ENCODE measurements at places on chromosomes 11 and 22.
A peak's percentile ranks its signal among the peaks of the same experiment; 100 is the strongest.

- DNase-seq: no peak
These were observed 26.6 kb downstream of the EHF start for GRCh38 chr11:34647532-34647931.

- DNase-seq: no peak
These were observed 7.5 kb upstream of the CDKN1C start for GRCh38 chr11:2892967-2893528.

DNA sequence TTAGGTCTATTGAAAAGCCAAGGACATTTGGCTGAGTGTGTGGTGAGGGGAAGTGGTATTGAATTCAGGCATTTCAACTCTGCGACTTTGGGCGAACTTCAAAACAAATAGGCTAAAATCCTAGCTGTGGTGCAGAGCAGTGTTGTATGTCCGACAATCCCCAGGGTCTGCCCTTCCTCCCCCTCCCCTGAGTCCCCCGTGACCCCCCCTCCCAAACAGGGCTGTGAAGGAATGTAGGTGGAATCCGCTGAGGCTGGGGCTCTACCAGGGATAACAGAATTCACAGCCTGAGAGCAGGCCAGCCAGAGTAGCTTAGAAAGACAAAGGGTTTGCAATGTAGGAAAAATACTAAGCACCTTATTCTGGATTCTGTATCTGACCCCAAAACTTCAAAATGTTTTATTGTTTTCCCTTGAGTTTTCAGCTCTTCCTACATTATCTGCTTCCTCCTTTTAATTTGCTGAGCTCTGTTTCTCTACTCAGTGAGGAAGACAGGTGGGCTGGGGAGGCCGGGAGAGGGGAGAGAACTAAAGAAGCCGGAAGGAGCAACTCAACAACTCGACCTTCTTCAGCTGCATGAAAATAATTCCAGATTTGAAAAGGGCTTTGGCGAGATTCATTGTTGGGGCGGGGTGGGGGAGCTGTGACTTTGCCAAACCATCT lies 315.2 kb downstream of the BLID start:
- DNase-seq: peak; percentile 64

DNA sequence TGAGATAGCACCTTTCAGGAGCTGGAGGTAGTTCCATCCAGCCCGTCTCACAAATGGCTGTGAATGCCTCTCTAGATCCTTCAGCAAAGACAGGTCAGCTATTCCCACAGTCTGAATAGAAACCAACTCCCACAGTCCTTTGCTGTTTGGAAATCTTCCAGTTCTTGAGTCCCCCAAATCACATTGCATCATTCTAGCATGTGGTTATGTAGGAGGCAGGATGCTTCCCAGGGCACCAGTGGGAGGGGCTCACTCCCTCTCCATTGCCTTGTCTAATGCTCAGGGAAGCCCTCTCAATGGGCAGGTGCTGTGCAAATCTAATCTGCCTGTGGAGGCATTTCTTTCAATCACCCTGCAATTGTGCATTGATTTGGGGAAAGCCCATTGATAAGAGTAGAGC lies 14.6 kb downstream of the NAV2 start:
- peak; percentile 70 for DNase-seq

- DNase-seq: peak; percentile 49
These were observed 48.6 kb upstream of the RBFOX2 start for GRCh38 chr22:36077271-36077670.

GRCh38 chr22:36546932-36547331 lies 18.0 kb upstream of the EIF3D start:
- peak; percentile 85 for DNase-seq

DNA sequence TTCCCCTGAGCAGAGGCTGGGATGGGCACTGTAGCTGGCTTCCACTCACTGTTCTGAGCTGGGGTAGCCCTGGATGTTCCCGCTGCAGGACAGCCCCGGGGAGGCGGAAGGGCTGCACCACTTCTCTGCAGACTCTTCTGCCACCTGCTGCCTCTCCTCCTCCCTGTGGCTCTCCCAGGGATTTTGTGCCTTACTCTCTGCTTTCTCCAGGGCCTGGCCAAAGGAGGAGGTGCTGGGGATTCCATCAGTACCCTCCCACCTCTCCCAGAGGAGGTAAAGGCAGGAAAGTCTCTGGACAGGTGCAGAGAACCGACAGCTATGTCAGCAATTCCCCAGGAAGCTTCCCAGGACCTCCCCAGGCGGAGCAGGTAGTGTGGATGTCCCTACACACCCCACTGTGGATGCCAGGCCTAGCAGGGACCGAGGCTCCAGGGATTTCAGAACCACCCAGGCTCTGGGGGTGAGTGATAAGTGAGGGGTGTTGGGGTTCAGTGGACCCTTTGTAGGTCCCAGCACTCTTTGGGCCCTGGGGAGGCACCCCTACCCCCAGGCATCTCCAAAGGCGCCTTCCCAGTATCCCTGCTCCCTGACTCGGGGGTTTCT lies 11.3 kb downstream of the DUSP8 start:
- DNase-seq: no peak

GRCh38 chr11:108322666-108323065 lies 99.8 kb downstream of the ATM start:
- no peak for DNase-seq

- DNase-seq: no peak
These were observed 65.7 kb upstream of the DDI1 start for GRCh38 chr11:103970701-103971249.

DNA sequence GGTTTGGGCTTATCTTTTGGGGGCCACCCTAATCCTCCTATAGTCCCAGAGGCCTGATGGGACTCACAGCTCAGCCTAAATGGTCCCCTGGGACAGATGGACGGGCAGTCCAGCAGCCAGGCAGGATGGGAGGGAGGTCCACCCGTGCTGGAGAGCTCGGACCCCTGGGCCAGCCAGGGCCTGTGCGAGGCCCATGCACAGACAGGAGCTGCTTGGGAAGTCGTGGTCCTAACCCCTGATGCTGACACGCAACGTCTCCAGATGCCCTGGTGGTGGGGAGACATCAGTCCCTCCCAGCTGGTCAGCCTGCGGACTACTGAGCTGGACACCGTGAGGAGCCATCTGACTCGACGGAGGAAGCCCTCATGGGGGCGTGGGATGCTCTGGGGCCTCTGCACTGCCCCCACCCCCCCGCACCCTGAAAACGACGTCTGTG lies 31.2 kb upstream of the MUC5AC start:
- no peak for DNase-seq

DNA sequence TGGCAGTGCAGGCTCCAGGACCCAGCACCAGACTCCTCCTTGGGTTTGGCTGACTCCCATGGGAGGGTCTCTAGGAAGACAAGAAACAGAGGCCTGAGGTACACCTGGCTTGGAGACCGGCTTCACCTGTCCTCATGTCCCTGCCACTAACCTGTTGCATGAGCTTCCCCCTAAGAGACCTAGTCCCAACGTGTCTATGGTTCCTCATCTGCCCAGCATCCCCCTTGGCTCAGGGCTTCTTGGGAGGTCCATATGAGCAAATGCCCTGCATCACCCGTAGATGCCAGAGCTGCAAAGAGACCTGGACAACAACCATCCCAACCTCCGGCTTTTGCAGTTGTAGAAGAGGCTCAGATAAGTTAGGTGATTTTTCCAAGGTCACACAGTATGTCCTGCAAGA lies 123.5 kb downstream of the BUD13 start:
- no peak for DNase-seq
